Hematopoietic multipotent progenitor cell treated with erythropoietin and hydrocortisone succinate and interleukin-3 and kit ligand, for 8 days (in vitro differentiated cells): ENCODE measurements at places on chromosomes 7 and 10.

DNA sequence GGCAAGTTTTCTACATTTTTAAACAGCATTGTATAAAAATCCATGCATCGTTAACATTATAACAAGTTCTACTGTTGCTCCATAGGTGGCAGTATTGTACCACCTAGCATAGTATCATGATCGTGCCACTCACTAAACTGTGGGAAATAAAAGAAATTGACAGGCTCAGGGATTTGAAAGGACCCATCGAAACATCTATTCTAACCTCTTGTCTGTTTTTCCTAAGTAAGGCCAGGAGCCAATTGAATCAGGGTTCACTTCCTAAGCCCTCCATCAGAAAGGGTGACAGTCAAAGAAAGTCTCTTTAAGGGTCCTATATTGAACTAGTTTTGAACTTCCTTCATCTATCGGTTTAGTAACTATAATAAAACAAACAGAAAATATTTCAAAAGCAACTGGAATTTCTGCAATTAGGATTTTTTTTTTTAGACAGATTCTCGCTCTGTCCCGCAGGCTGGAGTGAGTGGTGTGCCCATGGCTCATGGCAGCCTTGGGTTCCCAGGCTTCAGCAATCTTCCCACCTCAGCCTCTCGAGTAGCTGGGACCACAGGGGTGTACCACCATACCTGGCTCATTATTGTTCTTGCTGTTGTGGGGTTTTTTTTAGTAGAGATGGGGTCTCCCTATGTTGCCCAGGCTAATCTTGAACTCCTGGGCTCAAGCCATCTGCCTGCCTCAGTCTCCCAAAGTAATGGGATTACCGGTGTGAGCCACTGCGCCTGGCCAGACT, 9.4 kb downstream of the HACD1 start:
- peak; percentile 81 for DNase-seq

DNA sequence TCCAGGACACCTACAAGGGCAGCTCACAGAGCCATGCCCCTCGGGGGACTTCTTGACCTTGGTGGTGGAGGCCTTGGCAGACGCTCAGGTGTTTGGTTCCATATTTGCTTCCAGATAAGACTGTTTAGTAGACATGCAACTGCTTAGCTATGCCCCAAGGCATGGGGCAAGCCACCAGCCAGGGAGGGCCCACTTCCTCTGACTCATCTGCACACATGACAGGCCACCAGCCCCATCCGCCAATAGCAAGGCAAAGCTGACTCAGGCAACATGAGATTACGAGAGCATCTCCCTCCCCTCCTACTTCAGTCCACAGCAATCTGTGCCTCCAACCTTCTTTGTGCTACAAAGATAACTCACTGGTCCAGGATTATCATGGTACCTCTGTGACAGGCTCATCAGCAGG, 54.9 kb downstream of the KCNMA1 start:
- peak; percentile 53 for DNase-seq

GRCh38 chr7:34247468-34247867, 342.1 kb downstream of the BMPER start:
- DNase-seq: no peak

DNA sequence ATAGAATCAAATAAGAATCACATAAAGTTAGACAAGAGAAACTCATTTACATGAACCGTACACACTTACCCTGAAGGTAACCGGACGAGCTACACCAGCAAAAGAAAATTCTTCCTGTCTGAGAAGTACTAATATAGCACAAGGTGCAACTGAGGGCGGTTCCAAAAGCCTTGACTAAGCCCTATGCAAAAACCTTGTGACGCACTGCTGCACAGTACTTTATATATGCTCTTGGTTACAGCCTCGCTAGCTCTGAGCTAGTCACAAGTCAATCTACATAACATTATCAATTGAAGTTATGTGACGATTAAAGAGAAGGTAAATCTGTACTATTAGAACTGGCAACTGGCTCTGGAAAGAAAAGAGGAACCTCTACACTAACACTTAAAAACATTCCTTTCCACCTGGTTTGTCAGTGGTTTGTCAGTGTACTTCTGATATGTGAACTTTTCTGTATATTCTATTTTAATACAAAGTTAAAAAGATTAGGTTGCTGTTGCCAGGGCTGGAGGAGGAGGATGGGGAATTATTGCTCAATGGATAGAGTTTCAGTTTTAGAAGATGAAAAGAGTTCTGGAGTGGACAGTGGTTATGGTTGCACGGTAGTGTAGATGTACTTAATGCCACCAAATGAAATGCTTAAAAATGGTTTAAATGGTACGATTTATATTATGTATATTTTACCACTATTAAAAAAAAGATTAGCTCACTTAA, 21.6 kb downstream of the NT5C3A start:
- DNase-seq: peak; percentile 75

DNA sequence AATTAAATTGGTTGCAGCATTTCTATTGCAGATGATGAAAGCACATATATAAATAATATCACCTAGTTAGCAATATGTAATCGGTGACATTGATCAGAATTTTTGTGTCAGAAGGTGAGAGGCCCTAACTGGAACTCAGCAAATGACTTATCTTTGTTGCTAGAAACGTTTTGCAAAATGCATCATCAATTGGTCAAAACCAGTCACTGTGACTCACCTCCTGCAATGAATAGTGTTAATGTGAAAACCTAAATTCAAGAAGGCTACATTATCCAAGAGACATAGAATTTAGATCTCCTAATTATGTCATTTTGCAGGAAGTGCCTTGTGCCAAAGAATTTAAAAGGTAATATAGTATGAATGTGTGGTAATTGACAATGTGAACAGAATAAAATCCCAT, 9.8 kb upstream of the PNLIPRP3 start:
- DNase-seq: no peak

- no peak for DNase-seq
These were observed 154.7 kb downstream of the PON1 start for GRCh38 chr7:95169678-95170077.

DNA sequence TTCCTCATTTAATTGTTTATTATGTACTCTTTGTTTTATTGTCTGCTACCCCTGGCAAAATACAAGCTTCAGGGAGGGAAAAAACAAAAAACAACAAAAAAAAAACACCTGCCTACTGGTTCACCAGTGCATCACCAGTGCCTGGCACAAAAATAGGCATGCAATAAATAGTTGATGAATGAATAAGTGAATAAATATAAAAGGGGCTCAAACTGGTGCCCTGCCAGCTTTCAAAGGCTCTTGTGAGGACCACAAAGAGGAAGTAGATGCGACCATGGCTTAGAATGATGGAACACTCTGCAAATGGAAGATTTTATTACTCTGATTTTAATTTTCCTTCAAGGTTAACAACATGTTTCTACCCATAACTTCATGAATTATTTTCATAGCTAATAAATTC, 213.0 kb upstream of the INHBA start:
- no peak for DNase-seq

- peak; percentile 88 for DNase-seq
These were observed 65.3 kb downstream of the OR13A1 start for GRCh38 chr10:45249978-45250693.

GRCh38 chr10:88530093-88530492, 53.0 kb downstream of the RNLS start:
- no peak for DNase-seq

- DNase-seq: no peak
These were observed 98.8 kb downstream of the ADK start for GRCh38 chr10:74249865-74250264.

- no peak for DNase-seq
These were observed 4.8 kb upstream of the TAX1BP1 start for GRCh38 chr7:27735165-27735564.

- no peak for DNase-seq
These were observed 117.6 kb downstream of the TNS3 start for GRCh38 chr7:47464266-47464665.

DNA sequence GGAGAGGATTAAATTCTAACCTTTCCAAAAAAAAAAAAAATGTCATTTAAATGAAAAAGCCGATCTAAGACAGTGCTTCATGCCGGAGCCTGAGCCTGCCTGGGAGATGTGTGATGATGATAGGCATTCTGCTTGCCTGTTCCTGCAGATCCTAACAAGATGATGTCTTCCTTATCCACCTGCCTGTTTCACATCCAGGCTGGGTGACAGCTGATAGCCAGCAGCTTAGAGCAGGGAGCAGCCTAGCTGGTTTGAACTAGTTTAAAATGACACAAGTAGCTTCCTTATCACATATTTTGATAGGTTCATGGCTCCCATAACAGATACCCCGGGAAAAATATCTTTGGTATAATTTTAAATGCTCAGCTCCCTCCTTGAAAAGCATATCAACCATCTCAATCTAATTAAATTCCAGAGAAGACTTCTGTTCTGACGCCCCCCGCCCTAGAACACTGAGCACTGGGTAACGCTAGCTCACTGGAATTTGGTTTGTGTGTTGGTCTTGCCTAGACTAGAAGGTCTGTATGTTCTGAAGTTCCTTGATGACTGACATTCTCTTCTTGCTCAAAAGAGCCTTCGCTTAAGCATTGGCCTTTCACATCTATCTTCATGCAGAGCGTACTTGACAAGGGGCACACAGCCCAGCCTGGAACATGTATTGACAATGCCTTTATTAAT, 96.9 kb upstream of the FGFR2 start:
- DNase-seq: no peak

GRCh38 chr7:135192914-135193536, 18.3 kb downstream of the WDR91 start:
- DNase-seq: no peak

DNA sequence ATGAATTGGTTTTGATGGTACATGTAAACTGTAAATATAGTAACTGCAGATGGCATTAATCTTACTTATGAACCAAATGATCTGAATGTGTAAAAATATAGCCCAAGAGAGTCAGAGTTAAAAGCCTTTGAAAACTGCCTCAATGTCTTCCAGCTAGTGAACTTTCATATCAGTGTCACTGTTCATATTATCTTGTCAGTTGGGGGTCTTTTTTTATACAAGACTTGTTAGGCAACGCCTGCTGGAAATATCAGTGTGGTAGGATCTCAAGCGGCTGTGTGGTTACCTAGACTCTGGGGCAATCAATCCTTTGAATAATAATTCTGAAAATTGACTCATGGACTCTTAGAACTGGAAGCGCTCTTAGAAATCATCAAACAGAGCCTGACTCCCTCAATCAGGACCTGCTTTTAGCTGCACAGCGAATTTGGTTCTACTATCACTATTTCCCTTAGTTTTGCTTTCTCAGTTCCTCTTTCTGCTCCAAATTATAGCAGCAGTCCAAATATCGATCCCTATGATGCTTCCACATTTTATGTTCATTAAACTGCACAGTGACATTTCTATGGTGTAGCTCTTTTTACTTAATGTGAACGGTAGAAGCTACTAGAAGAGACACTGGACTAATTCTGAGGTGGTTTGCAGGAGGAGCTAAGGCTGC, 100.1 kb upstream of the COL1A2 start:
- DNase-seq: no peak

GRCh38 chr10:103153302-103154197, 39.5 kb downstream of the NT5C2 start:
- no peak for DNase-seq

DNA sequence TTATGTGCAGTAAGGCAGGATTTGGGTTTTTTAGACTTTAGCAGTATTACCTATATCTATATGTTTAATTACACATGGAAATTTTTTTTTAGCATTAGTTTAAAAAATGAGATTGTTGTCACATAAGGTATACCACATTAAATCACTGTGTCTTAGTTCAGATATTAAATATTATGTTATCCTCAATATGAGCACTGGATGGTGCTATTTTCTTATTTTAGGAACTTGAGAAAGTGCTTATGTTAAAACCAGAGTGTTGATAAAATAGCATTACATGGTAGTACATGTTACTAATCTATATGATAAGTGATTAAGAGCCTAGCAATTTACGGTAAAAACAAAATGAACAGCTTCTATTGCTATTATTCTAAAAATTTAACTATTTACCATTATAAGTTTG, 28.8 kb downstream of the MIOS start:
- peak; percentile 76 for DNase-seq

DNA sequence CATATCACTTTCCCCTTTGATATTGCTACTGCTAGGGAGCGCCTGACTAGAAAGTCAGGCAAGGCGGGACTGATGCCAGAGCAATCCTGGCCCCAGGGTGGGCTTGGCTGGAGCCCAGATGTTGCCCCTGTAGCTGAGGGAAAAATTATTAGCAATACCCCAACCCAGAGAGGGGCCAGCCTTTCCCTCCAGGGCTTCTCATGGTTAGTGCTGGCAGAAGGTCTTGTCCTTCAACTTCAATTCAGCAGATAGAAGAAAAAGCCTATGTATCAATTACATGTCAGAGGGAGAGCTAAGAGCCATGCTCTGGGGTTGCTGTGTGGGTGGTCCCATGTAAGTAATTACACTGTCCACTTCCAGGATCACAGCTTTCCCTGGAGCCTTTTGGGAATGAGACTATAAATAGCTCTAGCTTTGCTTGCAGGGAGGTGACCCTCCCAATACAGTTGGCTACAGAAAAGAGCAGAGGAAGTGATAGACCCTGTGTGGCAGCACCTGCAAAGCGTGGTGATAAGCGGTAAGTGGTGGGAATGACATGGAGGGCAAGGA, 579.1 kb downstream of the CCSER2 start:
- no peak for DNase-seq

DNA sequence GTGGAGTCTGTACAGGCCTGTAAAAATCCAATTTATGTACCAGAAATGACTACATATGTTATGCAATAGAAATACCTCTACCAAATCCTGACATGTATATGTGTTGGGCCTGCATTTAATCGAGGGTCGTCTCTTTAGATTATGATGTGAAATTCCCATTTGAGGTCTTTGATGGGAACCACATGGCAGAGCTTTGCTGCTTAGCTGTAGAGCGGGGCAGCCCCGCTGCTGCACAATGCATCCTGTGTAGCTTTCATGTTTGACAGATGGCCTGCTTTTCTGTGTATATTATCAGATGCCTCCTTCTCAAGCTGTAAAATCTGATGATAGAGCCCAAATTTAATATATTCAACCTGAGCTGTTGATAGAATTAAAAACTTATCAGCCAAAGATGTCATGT, 65.8 kb downstream of the RAB18 start:
- DNase-seq: no peak

DNA sequence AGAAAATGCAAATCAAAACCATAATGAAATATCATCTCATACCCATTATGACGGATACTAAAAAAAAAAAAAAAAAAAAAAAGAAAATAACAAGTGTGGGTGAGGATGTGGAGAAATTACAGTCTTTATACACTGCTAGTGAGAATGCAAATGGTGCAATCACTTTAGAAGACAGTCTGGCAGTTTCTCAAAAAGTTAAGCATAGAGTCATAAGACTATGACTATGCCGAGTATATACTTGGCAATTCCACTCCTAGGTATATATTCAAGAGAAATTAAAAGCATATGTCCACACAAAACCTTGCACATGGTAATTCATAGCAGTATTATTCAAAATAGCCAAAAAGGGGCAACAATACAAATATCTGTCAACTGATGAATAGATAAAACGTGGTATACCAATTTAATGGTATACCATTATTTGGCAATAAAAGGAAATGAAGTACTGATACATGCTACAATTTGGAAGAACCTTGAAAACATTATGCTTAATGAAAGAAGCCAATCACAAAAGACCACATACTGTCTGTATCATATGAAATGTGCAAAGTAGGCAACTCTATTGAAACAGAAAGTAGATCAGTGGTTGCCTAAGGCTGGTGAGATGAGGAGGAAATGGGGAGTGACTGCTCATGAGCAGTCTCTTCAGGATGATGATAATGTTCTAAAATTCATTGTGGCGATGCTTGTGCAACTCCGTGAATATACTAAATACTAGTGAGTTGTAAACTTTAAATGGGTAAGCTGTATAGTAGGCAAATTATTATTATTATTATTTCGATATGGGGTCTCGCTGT, 90.1 kb upstream of the NANOS1 start:
- no peak for DNase-seq

- no peak for DNase-seq
These were observed 2.4 kb downstream of the SH2D4B start for GRCh38 chr10:80540136-80540535.

GRCh38 chr10:497898-498451, 191.5 kb downstream of the DIP2C start:
- no peak for DNase-seq
